ENCODE measurements at places on chromosomes 3 and 15. TPM values are rescaled to one million over a fixed set of nuclear protein-coding genes. Genes with fewer than 3 reads are reported as not detected.

- DNase-seq, result peak; percentile 79
These were observed 229.5 kb upstream of the ROPN1 start for GRCh38 chr3:124221422-124221821.

DNA sequence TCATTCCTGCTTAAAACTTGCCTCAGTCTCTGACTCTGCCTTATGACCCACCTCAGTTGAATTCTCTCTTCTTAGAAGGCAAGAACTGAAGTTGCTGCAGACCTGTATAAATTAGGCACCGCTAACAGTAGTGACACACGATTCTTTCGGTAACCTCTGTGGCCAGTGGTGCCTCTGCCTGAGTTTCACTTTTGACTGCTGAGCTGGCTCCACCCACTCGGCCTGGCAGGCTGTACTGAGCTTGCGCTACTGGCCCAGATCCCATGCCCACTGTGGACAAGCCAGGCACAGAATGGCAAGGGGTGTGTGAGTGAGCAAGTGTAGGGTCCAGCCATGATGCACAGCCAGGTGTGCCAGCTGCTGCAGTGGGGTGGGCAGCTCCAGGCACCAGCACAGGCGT, 19.1 kb upstream of the EIF1B start:
- peak; percentile 36 for DNase-seq

DNA sequence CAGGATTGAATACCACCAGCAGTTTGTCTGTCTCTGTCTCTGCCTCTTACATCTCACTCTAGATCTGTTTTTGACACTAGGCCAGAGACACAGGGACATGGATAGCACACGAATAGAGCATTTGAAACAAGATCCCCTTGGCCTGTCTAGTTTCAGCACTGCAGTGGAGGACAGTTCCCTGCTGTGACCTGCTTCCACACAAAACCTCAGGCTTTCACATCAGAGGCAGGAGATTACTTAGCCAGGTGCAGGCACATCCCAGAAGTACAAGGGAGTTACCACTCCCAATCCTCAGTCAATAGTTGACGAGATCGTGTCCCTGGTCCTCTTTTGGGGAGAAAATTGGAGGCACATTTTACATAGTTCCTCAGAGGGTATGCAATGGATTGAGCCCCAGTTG, 34.0 kb upstream of the CCK start:
- DNase-seq, result peak; percentile 11

- no peak for DNase-seq
These were observed 752.3 kb downstream of the EPHA3 start for GRCh38 chr3:89859757-89860156.

FAM43A gene
- 2.6 TPM for total RNA-seq

- peak; percentile 92 for DNase-seq
These were observed 70.1 kb upstream of the VEPH1 start for GRCh38 chr3:157573281-157573680.

GRCh38 chr3:87287011-87287410, 10.6 kb upstream of the POU1F1 start:
- DNase-seq, result peak; percentile 41

LARP6 gene
- total RNA-seq, result 28.2 TPM

ADPRH gene
- total RNA-seq, result 1.1 TPM
